ENCODE measurements at places on chromosomes 7 and 10.
A peak's percentile ranks its signal among the peaks of the same experiment; 100 is the strongest.

DNA sequence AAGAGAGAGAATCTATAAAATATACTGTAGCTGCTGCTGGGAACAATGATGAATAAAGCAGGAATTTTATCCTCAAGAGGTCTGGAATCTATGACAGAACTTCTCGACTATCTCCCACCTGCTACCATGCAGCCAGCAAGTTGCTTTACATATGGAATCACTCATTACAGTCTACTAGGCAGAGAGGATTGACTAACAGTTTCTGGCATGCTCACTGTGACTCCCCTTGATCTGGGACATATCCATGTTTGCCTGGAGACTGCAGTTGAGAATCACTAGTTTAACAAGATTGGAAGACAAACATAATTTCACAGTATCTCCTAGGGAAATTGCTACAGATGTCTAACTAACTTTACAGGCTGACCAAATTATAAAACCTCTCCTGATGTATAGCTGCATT, 13.3 kb downstream of the GPR37 start:
- DNase-seq, result no peak

DNA sequence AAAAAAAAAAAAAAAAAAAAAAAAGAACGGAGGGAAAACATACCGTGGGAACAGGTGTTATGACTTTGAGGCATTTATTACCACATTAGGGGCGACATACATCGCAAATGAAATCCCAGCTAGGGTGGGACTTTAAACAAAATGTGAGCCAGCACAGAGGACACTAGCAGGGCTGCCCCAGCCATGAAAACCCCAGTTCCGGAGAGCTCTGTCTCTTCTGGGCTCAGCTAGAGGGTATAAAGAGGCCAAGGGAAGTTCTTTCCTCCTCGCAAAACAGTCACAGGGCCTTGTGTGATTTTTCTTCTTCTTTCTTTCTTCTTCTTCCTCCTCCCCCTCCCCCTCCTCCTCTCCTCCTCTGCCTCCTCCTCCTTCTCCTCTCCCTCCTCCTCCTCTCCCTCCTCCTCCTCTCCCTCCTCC, 59.9 kb upstream of the ECHDC3 start:
- no peak for DNase-seq

DNA sequence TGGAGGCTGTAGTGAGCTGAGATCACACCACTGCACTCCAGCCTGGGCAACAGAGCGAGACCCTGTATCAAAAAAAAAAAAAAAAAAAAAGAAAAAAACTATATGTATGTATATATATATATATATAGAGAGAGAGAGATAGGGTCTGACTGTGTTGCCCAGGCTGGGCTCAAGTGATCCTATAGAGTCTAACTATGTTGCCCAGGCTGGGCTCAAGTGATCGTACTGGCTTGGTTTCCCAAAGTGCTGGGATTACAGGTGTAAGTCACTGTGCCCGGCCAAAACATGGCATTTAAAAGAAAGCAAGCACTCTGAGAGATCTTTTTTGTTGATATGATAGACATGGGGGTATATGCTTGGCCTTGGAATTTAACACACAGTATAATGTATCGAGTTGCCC, 20.0 kb downstream of the CYP17A1 start:
- DNase-seq, result no peak

DNA sequence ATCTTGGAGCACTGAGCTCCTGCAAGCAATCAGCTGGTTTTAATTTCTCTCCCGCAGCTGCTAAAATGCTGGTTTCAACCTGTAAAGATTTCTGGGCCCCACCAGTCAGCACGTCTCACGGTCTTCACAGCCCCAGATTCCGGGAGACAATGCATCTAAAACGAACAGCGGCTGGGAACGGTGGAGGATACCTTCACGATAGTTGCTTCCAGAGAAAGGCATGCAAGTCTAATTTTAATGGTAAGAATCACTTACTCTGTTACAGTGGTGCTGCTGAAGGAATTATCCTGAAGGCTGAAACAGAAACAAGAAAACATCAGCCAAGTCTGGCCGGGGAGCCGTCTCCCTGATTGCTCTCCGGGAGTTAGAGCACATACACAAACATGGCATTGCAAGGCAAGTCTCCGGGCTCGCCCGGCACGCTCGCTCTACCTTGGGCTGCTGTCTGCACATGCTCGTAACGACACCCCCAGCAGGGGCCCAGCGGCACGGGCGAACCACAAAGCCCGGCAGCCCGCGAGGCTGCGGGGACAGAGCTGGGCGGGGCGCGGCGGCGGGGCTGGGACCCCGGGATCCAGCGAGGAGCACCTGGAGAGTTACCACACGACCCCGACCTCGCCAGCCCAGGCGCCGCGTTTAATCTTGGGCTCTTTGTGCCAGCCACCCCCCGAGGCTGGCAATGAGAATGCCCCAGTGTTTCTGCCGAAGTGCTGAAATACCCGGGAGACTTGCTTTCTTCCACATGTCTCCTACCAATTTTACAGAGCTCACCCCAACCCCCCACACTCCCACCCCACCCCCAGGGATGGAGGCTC, at the start of gene FAM13C:
TSS of gene FAM13C (minus strand) at position 406 of the 815 bp plus-strand sequence. CDS start at position 317, 89 bp downstream.
- DNase-seq, result no peak

- no peak for DNase-seq
Observed at GRCh38 chr7:158911145-158911544, 54.8 kb downstream of the DYNC2I1 start.

DNA sequence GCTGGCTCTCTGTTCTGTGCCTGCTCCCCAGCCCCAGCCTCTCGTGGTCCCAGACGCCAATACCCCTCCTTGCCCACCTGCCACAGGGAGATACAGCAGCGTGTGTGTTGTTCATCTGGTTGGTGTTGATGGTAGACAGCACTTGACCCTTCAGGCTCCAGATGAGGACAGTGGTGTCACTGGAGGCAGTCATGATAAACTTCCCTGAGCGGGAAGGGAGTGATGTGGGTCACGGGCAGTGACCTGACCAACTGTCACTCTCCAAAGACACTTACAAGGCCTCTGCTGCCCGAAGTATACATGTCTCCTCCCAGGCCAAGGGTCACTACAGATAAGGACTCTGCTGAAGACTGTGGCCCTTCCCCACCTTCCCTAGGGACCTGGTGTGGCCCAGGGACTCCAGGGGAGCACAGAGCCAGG, 5.6 kb downstream of the TBL2 start:
- no peak for DNase-seq

GRCh38 chr7:87316846-87317552, 28.5 kb upstream of the CROT start:
- DNase-seq, result no peak

DNA sequence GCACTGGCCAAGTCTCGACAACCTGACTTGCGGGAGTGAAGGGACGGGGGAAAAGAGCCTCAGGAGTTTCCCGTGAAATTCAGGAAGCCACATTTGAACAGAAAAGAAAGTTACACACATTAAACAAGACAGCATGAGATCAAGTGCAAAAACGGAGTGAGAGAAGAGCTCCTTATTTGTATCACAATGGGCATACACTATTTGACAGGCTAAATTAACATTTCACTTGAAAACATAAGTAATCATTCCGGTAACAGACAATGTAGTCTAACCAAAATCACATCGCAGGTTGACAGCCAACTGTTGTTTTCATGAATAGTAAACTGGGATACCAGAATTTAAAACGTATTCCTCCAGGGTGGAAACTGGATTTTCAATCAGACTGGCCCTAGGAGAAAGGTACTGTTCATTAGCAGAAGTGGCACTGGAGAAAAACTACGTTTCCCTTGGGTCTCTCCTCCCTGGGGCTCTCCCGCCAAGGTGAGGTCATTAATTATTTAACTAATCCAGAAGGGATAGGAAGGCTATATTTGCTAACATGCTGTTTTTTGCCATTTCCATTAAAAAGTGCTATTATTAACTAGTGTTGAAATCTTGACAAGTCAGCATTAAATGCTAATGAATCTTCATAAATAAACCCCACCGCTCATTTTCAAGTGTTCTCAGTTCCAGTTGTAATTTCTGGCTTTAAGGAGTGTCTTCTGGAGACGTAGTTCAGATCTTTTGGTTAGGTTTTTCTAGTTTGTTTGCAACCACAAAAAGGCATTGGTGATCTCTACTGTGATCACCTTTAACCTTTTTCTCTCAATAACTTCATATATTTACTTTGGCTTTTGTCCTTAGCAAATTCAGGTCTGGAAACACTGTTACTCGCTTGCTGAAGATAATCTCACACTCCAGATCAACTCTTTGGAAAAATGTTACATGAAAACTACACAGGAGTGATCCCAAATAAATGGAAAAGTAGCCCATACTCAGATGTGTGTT, 25.1 kb downstream of the RHEB start:
- DNase-seq, result no peak

GRCh38 chr7:101241015-101241363, 3.4 kb upstream of the CLDN15 start:
- no peak for DNase-seq

- DNase-seq, result no peak
Observed at GRCh38 chr7:127766831-127767459, 115.0 kb downstream of the SND1 start.

DNA sequence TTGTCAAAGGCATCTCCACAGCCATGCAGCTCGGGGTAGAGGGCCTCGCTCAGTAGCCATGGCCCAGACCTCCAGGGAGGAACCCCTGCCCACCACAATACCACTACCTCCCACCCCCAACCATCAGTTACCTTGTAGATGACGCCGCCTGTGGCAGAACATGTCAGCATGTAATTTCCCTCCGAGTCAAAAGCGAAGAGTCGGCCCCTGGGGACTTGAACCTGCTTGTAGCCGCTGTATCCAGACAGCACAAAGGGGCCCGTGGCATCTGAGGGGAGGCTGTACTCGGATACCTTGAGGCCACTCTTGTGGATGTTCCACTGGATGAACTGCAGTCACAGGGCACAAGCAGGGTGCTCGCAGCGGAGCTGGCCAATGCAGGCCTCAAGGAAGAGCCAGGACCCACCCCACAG, 16.3 kb upstream of the CYREN start:
- DNase-seq, result no peak

DNA sequence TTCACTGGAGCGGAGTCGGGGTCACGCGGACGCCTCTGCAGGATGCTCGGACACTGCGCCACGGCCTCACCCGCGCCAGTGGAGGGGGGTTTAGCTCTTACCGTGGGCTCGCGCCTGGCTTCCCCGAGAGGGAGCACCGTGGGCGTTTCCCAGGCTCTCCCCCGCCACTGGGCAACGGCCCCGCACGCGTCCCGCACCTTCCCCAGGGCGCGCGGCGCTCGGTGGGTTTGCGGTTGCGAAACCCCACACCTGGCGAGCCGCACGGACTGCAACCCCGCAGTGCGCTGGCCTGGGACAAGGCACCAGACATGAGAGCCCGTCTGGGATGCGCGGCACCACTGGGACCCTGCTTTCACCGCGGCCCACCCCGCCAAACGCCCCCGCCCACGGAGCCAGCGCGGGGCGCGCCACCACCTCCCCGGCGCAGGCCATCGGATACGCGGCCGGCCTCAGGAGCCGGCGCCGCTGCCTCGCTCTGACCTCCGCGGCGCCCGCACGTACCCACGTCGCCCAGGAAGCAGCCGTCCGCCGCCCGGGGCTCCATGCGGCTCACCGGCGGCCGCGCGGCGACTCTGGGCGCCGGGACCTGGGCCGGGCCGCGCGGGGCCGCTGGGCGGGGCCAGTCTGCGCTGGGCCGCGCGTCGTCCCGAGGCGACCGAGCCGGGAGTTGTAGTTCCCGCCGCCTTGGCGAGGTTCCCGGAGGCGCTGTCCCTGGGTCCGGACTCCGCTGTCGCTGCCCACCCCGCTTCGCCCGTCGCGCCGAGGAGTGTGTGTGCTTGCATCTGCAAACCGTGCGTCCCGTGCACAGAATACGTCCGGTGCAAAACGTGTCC, at the start of gene ASB13:
TSS of gene ASB13 (minus strand) at position 588 of the 833 bp plus-strand sequence. CDS start at position 544, 44 bp downstream.
- peak; percentile 14 for DNase-seq

DNA sequence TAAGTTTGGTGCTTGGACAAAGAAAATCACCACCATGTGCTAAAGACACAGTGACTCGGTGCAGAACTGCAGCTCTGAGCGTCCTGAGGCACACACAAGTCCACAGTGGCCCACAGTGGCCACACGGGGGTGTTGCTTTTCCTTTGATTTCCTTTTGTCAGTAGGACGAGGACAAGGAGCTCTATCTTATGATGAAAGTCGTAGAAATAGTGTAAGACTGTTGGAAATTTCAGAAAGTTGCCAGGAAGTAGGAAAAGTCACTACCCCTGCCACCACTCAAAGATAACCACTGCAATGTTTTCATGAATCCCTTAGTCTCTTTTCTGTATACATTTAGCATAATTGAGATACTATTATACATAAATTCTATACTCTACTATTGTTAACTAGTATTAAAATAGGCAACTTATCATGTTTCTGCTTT, 146.0 kb downstream of the TNS3 start:
- no peak for DNase-seq

GRCh38 chr10:118638680-118639079, 43.2 kb upstream of the PRLHR start:
- DNase-seq, result no peak

GRCh38 chr7:109616551-109617069, 1046.9 kb downstream of the DNAJB9 start:
- no peak for DNase-seq

DNA sequence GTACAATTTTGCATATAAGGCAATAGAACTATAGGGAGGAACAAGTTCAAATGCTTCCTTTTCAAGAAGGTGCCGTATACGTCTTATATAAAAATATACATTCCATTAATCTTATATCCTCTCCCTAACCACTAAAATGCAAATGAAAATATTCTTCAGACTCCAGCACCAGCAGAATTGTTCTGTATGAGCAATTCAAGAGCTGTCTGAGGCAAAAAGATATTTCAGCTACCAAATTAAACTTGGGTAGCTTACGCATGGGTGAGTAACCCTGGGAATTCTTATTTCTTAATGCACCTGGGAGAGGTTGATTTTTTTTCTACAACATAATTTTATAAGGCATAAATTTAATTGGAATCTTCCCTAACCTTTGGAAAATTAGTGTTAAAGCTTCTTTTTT, 42.2 kb upstream of the GSDME start:
- DNase-seq, result no peak

- DNase-seq, result no peak
Observed at GRCh38 chr7:121103579-121103978, 115.1 kb downstream of the CPED1 start.

DNA sequence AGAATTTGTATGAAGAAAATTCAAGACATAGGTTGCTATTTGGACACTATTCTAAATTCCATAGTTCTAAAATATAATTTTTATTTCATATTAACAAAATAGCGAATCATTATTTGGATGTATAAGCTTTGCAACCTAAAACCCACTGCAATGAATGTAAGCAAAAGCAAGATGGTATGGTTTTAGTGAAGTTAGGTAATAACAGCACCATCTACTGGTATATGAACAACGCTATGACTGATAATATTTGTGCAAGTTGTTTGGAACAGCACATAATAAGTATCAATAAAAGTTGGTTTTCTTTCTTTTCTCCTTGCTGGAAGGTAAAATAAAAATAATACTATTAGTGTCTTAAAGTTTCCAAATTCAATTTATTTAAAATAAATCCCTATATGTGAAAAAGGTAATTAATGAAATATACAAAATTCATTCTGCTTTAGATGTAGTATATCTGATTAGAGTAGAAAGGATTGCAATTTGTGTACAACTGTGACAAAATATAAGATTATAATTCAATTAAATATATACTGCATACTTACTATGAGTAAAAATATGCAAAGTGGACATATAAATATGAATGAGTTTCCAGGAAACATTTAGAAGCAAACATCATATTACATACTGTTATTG, 79.0 kb upstream of the LSM8 start:
- no peak for DNase-seq
